ENCODE measurements at places on chromosomes 12 and 14.

- DNase-seq = no peak
These were observed 16.5 kb upstream of the HNF1A start for GRCh38 chr12:120961604-120962531.

- DNase-seq = no peak
These were observed 27.2 kb upstream of the NINJ2 start for GRCh38 chr12:690466-690865.

DNA sequence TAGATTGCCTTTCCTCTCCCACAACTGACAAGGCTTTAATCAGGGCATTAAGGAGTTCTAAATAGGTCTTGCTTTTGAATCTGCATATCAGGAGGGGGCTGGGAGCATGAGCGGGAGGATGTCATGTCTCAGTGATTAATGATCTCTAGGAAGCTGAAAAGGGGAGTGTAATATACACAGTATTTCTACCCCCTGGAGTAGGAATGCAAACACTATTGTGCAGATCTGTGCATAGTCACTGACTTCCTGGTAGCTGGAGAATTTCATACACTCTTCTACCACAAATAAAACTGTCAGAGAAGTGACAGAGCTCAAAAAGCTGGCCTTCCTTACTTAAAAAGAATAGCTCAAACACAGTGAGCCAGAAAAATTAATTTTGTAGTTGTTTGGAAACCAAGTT, 65.8 kb downstream of the RIC8B start:
- DNase-seq = no peak

DNA sequence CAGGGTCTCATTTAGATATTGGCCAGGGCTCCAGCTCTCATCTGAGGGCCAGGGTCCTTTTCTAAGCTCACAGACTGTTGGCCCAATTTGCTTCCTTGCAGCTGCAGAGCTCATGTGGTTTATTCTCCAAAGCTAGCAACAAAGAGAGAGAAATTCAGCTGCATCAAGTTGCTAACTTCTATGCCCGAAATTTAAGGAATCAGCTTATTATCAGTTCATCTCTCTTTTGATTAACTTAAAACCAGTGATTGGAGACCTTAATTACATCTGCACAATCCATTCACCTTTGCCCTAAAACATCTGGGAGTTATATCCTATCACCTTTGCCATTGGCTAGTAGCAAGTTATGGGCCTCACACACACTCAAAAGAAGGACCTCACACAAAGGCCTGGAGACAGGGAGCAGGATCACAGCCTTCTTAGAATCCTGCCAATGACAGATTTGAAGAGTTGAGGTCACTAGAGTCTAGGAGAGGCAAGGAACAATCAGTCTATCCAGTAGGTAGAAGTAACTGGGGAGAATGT, 258.8 kb upstream of the GARIN6 start:
- DNase-seq = no peak

- no peak for DNase-seq
These were observed 14.7 kb downstream of the P2RX4 start for GRCh38 chr12:121224591-121224990.

GRCh38 chr12:18246066-18246465, 15.3 kb upstream of the PIK3C2G start:
- DNase-seq = no peak

GRCh38 chr12:49578471-49579112, 10.7 kb upstream of the MCRS1 start:
- DNase-seq = no peak

DNA sequence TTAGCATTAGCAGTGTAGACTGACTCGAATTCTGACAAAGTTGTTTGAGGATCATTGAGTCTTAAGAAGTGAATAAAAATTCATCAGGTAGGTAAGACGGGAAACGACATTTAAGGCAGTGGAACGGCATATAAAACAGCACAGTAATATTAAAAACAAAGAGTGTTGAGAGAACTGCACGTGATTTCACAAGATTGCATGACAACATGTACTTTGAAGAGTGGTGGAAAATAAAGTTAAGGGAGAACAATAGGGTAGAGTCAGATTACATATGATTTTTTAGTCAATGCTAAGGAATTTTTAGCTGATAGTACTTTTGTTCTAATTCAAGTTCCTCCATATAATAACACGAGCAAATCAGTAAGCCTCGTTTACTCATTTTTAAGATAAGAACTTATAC, 115.4 kb downstream of the SOX5 start:
- no peak for DNase-seq

DNA sequence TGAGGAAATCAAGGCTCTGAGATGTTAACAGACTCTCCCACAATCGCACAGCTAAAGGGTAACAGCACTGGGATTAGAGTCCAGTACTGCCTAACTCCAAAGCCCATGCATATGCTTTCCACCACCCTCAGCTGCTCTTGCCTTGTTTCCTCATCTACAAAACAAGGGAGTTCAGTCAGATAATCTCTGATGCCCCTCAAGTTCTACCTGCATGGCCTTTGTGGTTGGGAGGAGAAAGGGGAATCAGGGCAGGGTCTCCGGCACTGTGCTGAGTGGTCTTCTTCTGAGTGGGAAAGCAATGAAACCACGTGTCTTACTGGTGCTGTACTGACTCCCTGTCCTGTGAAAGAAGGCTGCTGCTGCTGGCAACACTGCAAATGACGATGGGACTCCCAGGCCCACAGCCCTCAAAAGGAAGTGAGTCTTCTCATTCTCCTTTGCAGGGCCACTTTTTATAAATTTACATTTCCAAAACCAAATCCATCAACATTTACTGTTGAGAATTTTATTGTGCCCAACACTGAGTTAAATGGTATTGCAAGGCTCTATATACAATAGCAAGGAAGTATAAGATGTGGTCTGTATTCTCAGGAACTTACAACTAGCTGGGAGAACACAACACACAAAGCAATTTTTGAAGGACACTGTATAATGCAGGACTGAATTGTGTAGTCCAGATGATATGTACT, 19.7 kb upstream of the DUSP16 start:
- no peak for DNase-seq

DNA sequence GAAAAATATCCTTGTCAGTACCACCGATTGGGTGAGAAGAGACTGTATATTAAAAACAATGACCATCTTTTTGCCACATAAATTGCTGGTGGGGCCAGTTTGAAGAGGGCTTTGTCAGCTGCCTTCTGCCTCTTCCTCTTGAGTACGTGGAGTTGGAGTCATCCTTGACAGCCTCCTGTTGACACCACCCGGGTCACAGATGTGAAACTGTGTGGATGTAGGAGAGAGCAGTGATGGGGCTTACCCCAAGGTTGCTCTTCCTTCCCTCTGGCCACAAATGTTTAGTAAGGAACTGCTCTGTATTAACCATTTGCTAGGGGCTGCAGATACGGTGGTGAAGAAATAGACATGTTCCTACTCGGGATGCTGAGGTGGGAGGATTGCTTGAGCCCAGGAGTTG, 12.2 kb downstream of the PTPN11 start:
- DNase-seq = no peak

GRCh38 chr14:29629839-29630238, 297.8 kb downstream of the PRKD1 start:
- DNase-seq = no peak

DNA sequence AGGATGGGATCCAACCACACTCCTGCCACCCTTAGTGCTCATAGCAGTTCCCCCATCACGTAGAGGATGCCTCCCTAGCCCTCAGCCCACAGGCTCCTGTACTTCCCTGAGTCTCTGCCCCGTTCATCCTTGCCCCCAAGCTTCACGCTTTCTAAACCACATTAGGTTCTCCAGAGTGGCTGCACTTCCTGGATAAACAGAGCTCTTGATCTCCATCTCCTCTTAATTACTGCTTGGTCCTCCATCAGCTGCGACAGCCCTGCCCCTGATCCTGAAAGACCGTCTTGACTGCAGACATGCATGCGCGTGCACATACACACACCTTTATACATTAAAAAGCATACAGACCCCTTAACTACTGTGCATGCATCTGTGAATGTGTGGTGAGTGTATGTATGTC, 530.0 kb downstream of the BCL11B start:
- no peak for DNase-seq

DNA sequence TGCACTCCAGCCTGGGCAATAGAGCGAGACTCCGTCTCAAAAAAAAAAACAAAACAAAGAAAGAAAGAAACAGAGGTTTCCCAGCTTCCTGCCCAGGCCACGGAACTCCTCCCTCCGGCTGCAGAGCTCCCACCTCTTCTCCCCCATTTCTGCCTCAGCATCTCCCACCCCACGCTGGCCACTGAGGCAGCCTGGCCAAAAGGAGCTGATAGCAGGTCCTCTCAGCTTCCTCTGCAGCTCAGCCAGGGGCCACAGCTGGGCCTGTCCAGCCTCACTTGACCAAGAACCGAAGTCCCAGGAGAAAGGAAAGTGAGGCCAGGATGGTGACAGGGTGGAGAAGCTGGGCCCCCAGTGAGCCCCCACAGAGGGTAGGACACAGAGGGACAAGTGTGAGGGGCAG, 33.4 kb upstream of the CD9 start:
- no peak for DNase-seq

- DNase-seq = no peak
These were observed 643.8 kb upstream of the ALG10B start for GRCh38 chr12:37672655-37673260.

DNA sequence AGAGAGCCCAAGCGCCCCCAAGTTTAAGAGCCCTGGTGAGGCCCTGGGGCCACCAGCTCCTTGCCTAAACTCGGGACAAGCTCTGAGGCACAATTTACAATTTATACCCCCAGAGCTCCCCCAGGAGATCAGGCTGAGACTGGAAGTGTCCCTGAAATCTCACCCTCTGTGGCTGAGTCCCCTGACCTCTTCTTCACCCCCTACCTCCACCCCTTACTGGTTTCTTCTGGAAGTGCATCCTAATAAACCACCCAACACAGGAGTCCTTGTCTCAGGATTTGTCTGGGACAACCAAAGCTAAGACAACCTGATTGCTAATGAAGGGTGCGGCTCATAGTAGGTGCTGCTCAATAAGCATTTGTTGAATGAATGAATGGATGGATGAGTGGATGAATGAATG, 206.4 kb downstream of the BCL11B start:
- no peak for DNase-seq

- no peak for DNase-seq
These were observed 28.4 kb upstream of the A2M start for GRCh38 chr12:9143929-9144729.

- DNase-seq = no peak
These were observed 16.1 kb downstream of the CLSTN3 start for GRCh38 chr12:7146228-7146627.

DNA sequence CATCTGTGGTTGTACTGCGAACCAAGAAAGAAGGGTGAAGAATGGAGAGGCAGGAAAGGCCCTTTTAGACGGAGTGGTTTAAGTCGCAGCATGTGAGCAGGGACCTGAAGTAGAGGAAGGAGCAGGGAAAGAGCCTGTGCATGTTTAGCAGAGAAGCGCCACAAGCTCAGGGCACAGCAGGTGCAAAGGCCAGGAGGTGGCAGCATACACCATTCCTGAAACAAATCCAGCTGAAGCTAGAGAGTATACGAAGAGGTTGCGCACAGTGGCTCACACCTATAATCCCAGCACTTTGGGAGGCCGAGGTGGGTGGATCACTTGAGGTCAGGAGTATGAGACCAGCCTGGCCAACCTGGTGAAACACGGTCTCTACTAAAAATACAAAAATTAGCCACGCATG, 49.9 kb downstream of the HELB start:
- DNase-seq = no peak

DNA sequence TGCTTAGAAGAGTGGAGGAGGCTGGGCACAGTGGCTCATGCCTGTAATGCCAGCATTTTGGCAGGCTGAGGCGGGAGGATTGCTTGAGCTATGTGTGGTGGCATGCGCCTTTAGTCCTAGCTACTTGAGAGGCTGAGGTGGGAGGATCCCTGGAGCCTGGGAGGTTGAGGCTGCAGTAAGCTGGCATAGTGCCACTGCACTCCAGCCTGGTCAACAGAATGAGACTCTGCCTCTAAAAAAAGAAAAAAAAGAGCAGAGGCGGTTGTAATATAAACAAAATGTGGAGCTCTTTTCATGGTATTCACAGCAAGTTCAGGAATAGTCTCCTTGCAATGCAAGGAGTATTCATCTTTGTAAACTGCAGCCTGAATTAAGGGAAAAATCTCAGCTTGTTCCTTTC, 27.2 kb downstream of the ARID2 start:
- no peak for DNase-seq

DNA sequence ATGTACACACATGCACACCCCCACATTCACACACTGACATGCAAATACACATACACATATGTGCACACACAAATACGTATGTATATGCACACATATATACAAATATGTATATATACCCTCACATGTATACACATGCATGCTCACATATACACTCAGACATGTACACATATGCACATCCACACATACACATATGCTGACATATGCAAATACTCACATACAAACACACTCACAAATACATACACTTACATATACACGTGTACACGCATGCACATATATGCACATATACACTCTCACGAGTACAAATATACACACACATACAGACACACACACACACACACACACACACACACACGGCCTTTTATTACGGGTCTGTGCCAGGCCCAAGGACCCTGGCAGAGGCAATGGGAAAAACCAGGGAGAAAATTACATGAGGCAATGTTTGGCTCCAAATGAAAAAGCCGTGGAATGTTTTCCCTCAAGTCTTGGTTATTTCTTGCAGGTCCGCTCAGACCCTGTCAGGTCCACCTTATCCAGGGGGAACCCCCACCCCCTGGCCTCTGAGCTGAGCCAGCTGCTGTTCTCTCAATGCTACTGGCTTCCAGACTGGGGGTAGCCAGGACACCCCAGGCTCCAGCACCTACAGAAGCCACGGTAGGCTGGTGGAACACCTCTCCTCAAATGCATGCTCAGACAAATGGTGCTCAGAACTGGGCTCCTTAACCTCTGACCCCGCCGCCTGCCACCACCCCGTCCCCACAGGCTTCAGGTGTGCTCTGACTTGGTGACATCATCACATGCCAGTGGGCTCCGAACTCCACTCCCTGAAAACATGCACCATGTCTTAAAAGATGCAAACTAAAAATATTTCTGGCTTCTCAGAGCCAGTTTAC, 54.7 kb downstream of the BCL11B start:
- DNase-seq = no peak

DNA sequence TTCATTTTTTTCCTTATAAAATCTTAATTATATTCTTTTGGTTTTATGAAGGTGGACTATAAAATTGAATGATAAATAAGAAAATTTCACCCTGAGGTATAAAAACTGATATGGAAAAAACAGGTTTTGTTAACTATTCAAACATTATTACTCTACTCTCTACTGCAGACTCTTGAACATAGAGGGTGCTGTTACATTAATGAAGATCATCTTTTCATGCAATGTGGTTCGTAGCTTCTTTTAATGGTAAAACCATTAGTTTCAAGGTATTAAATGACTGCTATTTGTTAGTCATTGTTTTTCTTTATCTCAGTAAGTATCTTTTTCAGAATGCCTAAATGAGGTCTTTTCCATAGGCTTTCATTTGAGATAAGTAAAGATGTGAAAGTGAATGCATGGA, 510.4 kb downstream of the SLC16A7 start:
- no peak for DNase-seq

GRCh38 chr12:41507286-41507685, 319.2 kb downstream of the PDZRN4 start:
- DNase-seq = no peak

DNA sequence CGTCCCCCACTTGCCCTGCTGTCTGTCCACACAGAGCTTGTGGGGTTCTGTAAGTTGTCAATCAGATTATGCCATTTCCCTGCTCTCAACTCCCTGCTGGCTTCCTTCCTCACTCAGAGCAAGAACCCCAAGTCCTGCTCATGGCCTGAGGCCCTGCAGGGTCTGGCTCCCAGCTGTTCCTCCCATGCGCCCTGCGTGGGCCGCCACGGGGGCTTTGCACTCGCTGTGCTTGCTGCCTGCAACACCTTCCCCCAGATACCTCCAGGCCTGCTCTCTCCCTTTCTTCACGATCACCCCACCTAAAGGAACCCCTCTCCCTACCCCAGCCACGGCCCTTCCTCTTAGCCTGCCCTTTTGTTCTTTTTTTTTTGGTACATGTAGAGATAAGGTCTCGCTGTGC, 234.6 kb downstream of the AACS start:
- DNase-seq = no peak

Measured in activated CD8-positive, alpha-beta memory T cell treated with anti-CD3 and anti-CD28 coated beads for 24 hours (primary cell).